Epithelial cell of prostate (primary cell): ENCODE measurements at places on chromosomes 2 and 18.

- no peak for DNase-seq
Observed at GRCh38 chr2:179856205-179856604, 5.2 kb downstream of the ZNF385B start.

GRCh38 chr18:67954594-67954993, 438.1 kb upstream of the DSEL start:
- no peak for DNase-seq

GRCh38 chr2:174692256-174692919, 71.9 kb downstream of the CHRNA1 start:
- DNase-seq = no peak

- no peak for DNase-seq
Observed at GRCh38 chr2:135494917-135495316, 36.1 kb downstream of the ZRANB3 start.

DNA sequence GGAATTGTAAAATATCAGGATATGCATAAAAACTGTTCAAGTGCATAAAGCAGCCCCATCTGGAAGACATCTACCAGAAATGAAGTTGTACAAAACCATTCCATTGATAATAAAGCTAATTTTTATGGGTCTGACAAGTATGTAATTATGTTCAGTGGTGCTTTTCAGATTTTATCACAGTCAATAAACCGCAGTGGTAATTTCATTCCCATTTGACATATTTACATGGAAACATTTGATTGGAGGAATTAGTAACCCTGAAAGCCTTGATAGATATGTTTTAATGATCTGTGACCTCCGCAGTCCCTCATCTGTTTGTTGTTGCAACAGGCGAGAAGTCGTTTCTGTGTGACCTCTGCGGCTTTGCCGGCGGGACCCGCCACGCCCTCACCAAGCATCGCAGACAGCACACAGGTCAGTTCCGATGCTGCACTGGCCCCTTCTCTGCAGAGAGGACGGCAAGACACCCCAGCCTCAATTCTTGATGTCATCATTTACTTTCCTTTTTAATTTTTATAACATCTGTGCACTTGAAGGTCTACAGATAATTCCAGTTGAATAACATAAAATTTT, 283.1 kb downstream of the ZNF407 start:
- no peak for DNase-seq
